ENCODE measurements at places on chromosomes 5 and 9. TPM values are rescaled to one million over a fixed set of nuclear protein-coding genes. Genes with fewer than 3 reads are reported as not detected.

- peaks cover 23% of the 10 kb centered on the region for H3K4me1 ChIP-seq
- no peak overlapping the region for H3K4me3 ChIP-seq
- no peaks in the 10 kb centered on the region for H3K36me3 ChIP-seq
- peak; percentile 66 for DNase-seq
- H3K27ac ChIP-seq: peak overlapping the region; percentile 86
Observed at GRCh38 chr5:73673161-73673591, 47.2 kb downstream of the ARHGEF28 start.

- no peak for DNase-seq
- H3K27ac ChIP-seq: no peak overlapping the region
- H3K36me3 ChIP-seq: no peaks in the 10 kb centered on the region
- no peaks in the 10 kb centered on the region for H3K27me3 ChIP-seq
Observed at GRCh38 chr5:113252066-113252465, 182.7 kb downstream of the TSSK1B start.

DNA sequence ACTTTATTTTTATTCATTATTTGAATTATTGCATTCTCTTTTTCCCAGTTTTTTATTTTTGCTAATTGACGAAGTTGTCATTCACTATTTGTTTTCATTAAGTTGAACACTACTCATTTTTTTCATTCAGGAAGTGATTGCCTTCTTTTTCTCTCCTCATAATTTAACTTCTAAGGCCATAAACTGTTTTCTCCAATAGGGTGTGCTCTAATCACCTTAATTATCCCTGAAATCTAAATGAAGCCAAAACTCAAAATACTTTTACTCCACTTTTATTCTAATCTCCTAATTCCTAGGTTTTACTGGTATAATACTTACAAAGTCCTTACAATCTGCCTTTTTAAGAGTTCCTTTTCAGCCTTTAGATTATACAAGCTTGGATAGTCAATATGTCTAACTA is 2.9 kb upstream of the OR13C2 start:
- H3K36me3 ChIP-seq: no peaks in the 10 kb centered on the region
- no peak overlapping the region for H3K4me3 ChIP-seq
- no peak overlapping the region for H3K27ac ChIP-seq
- 0 out of 2 replicates have a peak, but pooled peaks cover 6% of the 10 kb centered on the region for H3K4me1 ChIP-seq
- 0 out of 2 replicates have a peak, but pooled peaks cover 5% of the 10 kb centered on the region for H3K27me3 ChIP-seq

DNA sequence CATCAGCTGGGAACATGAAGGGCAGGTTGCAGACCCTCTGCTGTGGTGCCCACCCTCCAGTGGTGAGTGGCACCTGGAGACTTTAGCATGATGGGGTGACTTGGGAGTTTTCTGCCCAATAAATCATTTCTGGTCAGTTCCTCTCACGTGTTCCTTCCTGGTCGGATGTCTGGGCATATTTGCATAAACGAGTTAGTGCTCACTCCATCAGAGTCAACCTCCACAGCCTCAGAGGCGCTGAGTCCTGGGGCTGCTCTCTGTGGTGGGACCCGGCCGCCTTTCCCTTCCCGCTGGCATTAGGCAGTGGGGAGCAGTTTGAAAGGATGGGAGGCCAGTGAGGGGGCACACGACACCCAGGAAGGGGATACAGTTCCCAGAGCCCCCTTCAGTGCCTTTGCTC is 114.0 kb upstream of the FCN2 start:
- H3K27ac ChIP-seq: no peak overlapping the region
- no peaks in the 10 kb centered on the region for H3K27me3 ChIP-seq
- no peak overlapping the region for H3K4me3 ChIP-seq
- no peaks in the 10 kb centered on the region for H3K36me3 ChIP-seq

Gene PCDHB2
- total RNA-seq: 13.8 TPM

GRCh38 chr5:16857635-16858034 is 78.5 kb downstream of the MYO10 start:
- peak; percentile 68 for DNase-seq
- no peak overlapping the region for H3K4me3 ChIP-seq
- no peaks in the 10 kb centered on the region for H3K27me3 ChIP-seq
- peak overlapping the region; percentile 58 for H3K27ac ChIP-seq
- H3K4me1 ChIP-seq: peaks cover 32% of the 10 kb centered on the region
- H3K36me3 ChIP-seq: peaks cover 7% of the 10 kb centered on the region

GRCh38 chr5:83375049-83375745 is 96.3 kb upstream of the VCAN start:
- no peaks in the 10 kb centered on the region for H3K36me3 ChIP-seq
- H3K4me1 ChIP-seq: peaks cover 16% of the 10 kb centered on the region
- DNase-seq: no peak
- H3K27ac ChIP-seq: no peak overlapping the region
- no peaks in the 10 kb centered on the region for H3K27me3 ChIP-seq

Gene AQP7
- total RNA-seq: not detected

Gene PCDHA9
- 0.22 TPM for total RNA-seq
